ENCODE measurements at places on chromosomes 2 and 18.
A peak's percentile ranks its signal among the peaks of the same experiment; 100 is the strongest.

DNA sequence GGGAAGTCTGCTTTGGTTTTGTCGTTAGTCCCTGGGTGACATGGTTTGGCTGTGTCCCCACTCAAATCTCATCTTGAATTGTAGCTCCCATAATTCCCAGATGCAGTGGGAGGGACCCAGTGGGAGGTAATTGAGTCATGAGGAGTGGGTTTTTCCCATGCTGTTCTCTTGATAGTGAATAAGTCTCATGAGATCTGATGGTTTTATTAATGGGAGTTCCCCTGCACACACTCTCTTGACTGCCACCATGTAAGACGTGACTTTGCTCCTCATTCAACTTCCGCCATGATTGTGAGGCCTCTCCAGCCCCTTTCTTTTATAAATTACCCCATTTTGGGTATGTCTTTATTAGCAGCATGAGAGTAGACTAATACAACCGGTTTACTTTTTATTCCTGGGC, 405.8 kb upstream of the ID2 start:
- DNase-seq: no peak

- no peak for DNase-seq
These were observed 201.3 kb upstream of the OSR1 start for GRCh38 chr2:19559596-19560240.

DNA sequence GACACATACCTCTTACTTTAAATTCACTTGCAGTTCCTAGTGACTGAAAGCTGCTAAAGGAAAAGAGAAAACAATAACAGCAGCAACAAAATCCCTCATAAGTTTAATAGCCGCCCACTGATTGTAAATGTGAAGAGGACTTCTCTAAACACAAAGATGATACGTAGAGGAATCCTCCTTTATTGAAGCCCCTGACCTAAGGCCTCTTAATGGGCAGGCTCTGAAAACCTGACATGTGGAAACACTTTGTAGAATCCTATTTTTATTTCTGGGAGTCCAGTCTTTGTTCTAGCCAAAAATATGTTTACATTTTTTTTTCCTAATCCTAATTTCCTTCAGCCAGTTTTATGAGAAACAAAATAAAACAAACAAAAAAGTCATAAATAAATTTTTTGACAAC, 1277.7 kb upstream of the CELF4 start:
- DNase-seq: no peak

- no peak for DNase-seq
These were observed 85.5 kb downstream of the MTA3 start for GRCh38 chr2:42653908-42654445.

GRCh38 chr2:162333968-162334367, 10.0 kb upstream of the GCA start:
- DNase-seq: no peak

DNA sequence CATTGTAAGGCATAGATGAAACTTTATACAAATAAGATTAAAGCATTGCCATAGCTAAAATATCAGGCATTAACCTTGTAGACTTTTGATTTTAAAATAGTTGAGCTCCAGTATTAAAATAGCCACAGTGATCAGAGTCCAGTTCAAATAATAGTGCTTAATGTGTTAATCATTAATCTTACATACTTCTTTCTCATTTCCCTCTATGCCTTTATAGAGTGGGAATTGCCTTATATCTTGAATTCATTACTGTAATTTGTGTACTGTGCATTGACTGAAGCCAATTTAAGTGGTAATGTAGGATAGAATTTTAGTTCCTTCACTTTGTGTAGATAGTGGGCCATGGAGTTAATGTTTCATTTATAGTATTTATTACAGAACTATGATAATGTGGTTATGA, 549.2 kb upstream of the VWC2L start:
- no peak for DNase-seq

DNA sequence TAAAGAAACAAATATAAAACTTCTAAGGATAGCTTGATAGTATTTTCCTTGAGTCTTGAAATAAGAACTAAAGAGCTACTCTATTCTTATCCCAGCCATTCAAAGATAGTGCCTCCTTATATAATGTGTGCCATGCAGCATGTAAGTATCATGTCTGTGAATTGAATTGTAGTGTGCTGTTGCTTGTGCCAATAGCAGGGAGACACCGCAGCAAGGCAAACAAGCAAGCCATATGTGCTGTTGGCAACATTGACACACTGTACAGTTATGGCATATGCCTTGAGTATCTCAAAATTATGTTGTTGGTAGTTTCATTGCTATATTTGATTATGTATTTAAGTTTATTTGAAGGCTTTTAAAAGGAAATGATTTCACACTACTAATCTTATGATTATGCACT, 58.2 kb downstream of the ERBB4 start:
- no peak for DNase-seq

DNA sequence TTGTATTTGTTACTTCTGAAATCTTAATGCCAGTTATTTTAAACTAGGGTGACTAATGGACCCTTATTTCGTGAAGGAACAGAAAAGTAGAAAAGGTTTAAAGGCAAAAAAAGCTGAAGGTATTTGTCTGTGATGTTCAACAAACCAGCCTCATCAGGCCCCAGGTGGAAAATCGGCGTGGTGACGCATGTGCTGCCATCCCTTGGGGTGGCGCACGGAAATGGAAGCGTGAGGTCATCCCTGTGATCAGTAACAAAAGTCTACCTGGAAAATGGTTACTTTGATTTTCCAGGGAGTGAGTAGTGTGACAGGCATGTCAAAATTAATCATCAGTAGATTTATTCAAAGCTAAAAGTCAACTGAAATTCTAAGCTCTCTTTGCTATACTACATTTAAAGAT, 313.2 kb downstream of the GBX2 start:
- no peak for DNase-seq

DNA sequence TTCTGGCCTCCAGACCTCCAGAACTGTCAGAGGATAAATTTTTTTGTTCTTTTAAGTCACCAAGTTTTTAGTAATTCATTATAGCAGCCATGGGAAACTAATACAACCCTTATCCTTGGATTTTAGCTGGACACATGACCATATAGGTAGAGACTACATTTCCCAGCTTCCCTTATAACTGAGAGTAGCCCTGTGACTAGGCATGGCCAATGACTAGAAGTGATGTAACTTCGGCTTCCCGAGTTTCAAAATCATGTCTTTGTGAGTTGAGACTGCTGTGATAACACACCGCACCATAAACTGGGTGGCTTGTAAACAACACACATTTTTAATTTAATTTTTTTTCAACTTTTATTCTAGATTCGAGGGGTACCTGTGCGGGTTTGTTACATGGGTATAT, 134.0 kb upstream of the SERTAD2 start:
- DNase-seq: no peak

DNA sequence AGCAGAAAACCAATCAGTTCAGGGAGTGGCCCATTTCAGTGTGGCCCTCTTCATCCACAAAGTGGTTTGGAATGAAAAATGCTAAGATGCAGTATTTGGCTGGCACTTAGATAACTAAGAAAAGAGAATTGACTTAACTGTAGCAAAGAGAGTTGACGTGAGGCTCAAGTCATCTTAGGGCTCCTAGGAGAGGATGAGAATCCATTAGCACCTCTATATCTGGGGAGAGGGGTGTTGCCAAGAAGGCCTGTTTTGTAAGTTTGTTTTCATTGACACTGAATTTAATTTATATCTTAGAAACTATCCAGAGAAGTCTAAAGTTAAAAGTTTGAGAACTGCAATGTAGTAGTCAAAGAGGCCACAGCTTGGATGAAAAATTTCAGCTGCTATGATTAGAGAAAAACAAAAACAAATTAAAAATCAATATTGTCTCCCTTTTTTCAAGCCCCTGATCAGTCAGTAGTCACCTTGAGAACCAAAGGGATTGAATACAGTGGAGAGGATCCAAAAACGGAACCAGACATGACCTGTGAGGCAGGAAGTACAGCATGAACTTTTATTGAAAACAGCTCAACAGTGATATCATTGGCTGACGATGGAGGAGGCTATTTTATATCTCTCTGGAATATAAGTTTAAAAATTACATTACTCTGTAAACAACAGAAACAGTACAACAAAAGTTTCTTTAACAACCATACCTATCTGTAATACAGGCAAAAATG, 52.7 kb downstream of the PHLPP1 start:
- DNase-seq: no peak

DNA sequence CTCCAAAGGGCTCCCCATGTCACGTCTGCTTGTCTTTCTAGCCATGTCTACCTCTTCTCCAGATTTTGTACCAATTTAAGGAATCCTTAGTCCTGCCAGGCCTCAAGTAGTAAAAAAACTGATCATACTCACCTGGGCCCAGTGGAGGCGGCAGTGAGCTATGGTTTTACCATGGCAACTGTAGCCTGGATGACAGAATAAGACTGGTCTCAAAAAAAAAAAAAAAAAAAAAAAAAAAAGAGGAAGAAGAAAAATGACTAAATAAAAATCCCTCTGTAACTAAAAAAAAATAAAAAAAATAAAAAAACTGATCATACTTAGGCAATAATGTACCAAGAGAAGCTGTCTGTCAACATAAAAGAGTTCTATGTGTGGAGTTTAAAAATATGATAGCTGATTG, 221.6 kb downstream of the NR4A2 start:
- DNase-seq: peak; percentile 28

DNA sequence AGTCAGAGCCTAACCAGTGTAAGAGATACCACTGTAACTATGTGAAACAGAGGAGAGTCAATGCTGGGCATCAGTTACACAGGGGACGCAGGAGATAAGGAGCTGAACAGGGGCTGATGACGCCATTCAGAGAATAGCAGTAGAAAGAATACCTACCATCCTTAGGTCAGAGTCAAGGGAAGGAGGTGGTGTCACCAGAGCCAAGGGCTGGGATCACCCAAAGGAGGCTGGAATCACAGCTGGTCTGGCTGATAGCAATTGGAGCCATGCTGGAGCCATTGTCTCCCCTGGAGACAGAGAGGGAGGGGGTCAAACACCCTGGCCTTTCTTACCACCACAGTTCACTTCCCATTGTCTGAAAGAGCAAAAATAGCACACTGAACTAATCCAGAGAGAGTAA, 37.3 kb upstream of the C18orf32 start:
- DNase-seq: no peak

DNA sequence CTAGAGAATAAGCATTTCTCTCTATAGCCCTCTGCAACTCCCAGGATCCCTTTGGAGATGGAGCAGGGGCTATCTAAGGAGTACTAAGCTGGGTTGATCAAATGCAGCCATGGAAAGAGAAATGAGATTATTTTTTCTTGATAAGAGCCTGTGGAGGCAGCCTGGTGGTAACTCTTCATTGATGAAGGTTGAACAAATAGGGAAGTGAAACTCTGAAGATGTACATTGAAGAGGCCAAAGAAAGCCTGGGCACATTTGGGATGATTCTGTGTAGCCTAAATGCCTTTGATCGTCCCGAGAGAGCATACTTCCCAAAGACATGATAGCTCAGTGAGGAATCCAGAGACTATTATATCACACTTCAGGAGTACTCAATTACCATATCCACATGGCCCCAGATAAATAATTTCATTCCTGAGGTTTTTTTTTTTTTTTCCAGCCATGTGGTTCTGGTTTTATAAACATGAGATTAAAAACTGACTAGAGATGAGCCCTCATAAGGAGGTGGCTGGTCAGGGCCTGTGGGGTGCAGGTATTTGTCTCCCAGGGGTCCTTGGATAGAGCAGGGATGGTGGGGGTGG, 192.5 kb downstream of the TPGS2 start:
- no peak for DNase-seq

GRCh38 chr2:159926695-159927094, 128.7 kb upstream of the CD302 start:
- no peak for DNase-seq

DNA sequence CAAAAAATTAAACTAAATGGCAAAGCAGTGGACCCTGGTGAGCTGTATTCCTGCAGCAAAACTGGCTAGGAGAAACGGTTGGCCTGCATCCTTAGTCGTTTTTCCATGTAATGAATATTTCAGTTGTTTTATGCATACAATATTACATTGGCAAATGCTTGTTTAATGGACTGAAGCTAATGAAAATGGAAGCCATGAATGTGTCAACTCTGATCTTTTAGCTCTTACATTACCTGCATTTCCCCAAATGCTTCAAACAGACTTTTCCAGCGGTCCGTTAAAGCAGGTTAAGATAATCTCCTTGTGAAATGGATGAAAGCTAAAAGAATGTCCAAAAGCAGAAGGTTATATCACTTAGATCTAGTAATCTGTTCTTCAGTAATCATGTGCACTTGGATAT, 686.3 kb upstream of the SETBP1 start:
- no peak for DNase-seq
